Lower lobe of right lung (tissue), 2 donors: ENCODE measurements at places on chromosomes 5 and 9. TPM values are rescaled to one million over a fixed set of nuclear protein-coding genes. Genes with fewer than 3 reads are reported as not detected.

- H3K27ac ChIP-seq = no peak overlapping the region
- H3K27me3 ChIP-seq = no peaks in the 10 kb centered on the region
- no peak overlapping the region for H3K4me3 ChIP-seq
- no peak for DNase-seq
Measured at GRCh38 chr9:131480258-131480657, 22.5 kb upstream of the POMT1 start.

DNA sequence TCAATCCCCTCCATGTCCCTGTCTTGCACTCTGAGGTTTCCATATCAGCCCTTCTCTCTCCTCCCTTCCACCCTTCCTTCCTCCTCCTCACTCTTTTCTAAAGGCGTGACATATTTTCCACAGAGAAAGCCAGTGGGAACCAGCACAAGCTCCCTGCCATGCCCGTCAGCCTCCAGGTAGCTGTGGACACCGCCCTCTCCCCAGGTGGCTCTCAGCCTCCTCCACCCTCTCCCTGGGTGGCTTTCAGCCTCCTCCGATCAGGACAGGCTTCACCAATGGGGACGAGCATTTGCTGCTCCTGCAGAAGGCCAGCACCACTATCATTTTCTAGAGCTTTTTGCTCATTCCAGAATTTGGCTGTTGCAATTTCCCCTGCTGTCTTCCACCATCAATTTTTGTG, 236.6 kb downstream of the GADD45G start:
- H3K27me3 ChIP-seq = no peaks in the 10 kb centered on the region
- H3K4me1 ChIP-seq = peaks cover 42% of the 10 kb centered on the region
- DNase-seq = no peak
- no peak overlapping the region for H3K4me3 ChIP-seq

Gene DMRT3
- total RNA-seq = 0.24 TPM

- DNase-seq = no peak
- no peaks in the 10 kb centered on the region for H3K4me1 ChIP-seq
- no peak overlapping the region for H3K27ac ChIP-seq
Measured at GRCh38 chr5:1253456-1254105, 28.4 kb downstream of the SLC6A18 start.

GRCh38 chr5:7578071-7578470, 182.1 kb downstream of the ADCY2 start:
- no peaks in the 10 kb centered on the region for H3K4me1 ChIP-seq
- H3K36me3 ChIP-seq = no peaks in the 10 kb centered on the region
- no peak overlapping the region for H3K4me3 ChIP-seq
- H3K27ac ChIP-seq = no peak overlapping the region
- H3K27me3 ChIP-seq = no peaks in the 10 kb centered on the region

Gene OLFM1
- total RNA-seq = 24.1 TPM

Gene PGM5
- total RNA-seq = 26.3 TPM

DNA sequence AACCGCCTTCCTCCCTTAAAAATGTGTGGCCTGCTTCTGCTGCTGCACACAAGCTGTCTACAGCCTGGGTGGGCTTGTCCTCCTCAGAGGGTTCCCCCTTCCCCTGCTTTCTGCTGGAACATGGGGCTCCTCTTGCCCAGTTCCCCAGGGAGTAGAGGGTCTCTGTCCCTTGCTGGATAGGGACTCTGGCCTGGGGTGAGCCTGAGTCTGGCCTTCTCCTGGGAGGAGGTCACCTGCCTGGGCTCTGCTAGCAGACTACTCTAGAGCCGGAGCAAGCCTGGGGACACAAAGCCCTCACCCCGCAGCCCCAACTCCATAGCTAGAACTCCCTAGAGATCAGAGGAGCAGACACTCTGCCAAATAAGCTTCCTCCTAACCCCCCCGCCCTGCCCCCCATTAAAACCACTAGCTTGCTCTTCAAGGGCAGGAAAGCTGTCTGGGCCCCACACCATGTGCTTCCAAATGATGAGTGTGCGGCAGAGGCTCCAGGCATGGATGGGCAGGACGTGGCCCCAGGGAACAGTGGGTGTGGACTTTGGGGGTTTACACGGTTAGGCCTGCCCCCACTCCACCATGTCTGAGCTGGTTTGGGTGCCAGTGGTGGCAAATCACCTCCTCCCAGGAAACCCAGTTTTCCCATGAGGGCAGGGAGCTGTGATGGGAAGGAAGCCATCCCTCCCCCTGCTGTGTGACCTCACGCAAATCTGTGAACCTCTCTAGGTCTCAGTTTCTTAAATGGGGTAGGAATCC, 10.0 kb downstream of the TCF7 start:
- DNase-seq = no peak
- H3K4me3 ChIP-seq = no peak overlapping the region
- H3K36me3 ChIP-seq = no peaks in the 10 kb centered on the region

Gene CDO1
- total RNA-seq = 12.8 TPM

DNA sequence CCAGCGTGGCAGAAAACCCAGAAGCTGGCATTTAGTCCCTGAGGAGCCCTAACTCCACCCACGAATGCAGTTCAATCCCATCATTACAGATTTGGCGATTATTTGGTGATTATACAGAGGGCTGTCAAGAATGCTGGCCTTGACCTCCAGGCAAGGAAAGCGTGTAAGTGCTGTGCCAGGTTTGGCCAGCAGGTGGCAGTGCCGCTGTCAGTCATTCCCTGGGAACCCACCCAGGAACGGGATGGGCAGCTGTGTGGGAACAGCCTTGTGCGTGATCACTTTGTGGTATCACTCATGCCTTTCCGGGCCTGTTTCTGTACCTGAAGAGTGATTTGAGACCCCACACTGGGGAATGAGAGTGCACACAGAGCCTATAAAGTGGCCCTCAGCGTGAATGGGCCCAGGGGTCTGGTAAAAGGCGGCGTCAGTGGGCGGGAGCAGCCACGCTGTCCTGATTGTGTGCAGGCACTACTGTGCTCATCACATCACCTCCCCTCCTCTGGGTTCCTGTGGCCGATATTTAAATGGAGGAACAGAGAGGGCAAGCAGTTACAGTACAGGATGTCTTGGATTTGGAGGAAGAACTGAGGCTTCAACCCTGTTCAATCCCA, 215.6 kb downstream of the ROR2 start:
- DNase-seq = peak; percentile 73
- H3K4me1 ChIP-seq = no peaks in the 10 kb centered on the region
- no peak overlapping the region for H3K27ac ChIP-seq
- peaks cover 5% of the 10 kb centered on the region for H3K27me3 ChIP-seq
- H3K36me3 ChIP-seq = no peaks in the 10 kb centered on the region
- H3K4me3 ChIP-seq = no peak overlapping the region

DNA sequence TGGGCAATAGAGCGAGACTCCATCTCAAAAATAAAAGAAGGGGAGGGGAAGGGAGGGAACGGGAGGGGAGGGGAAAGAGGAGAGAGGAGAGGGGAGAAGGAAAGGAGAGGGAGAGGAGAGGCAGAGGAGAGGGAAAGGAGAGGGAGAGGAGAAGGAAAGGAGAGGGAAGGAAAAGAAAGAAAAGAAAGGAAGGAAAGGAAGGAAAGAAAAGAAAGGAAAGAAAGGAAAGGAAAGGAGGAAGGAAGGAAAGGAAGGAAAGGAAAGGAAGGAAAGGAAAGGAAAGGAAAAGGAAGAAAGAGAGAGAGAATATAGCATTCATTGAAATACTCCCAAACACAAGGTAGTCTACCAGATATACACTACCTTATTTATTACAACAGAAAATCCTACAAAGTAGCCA, 44.8 kb downstream of the SUSD1 start:
- no peaks in the 10 kb centered on the region for H3K36me3 ChIP-seq
- H3K4me1 ChIP-seq = no peaks in the 10 kb centered on the region

DNA sequence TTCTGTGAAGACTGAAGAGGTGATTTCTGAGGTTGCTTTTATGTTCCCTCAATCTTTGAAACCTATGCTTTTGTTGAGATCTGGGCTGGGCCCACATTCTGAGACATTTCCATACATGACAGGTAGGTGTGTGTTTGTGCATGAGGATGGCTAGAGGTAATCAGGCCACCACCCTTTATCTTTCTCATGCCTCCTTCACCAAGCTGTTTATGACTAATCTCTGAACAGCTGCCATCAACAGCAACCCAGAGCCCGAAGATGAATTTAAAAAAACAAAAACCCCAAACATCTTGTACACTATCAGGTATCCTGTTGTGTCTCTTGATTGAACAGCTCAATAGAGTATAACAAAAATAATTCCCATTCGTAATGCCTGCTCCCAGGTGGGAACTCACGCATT, 12.6 kb upstream of the C5orf46 start:
- H3K4me3 ChIP-seq = no peak overlapping the region
- no peaks in the 10 kb centered on the region for H3K27me3 ChIP-seq
- H3K4me1 ChIP-seq = no peaks in the 10 kb centered on the region
- H3K36me3 ChIP-seq = no peaks in the 10 kb centered on the region
- no peak overlapping the region for H3K27ac ChIP-seq

Gene NDUFS4
- total RNA-seq = 54.6 TPM

DNA sequence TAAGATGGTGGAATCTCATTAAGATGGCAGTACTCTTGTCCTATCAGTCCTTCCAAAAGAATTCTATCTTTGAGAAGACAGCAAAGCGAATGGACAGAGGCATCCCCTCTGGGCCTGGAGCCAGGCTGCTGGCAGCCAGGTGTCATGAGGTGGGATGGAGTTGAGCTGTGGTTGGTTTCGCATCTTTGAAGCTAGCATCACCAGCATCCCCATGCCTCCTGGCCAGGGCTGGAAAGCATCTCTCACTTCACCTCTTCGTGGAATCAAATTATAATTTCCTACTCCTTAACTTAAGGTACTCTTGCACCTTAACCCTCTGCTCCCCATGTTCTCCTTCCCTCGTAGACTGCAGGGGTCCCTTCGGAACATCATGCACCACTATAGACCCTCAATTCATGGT, 248.3 kb downstream of the GADD45G start:
- no peak overlapping the region for H3K27ac ChIP-seq
- H3K27me3 ChIP-seq = no peaks in the 10 kb centered on the region
- no peaks in the 10 kb centered on the region for H3K36me3 ChIP-seq

Gene PARP8
- total RNA-seq = 54.6 TPM

Gene ANXA6
- total RNA-seq = 120 TPM

Gene LHX2
- total RNA-seq = not detected

Gene PPP3R2
- not detected for total RNA-seq

DNA sequence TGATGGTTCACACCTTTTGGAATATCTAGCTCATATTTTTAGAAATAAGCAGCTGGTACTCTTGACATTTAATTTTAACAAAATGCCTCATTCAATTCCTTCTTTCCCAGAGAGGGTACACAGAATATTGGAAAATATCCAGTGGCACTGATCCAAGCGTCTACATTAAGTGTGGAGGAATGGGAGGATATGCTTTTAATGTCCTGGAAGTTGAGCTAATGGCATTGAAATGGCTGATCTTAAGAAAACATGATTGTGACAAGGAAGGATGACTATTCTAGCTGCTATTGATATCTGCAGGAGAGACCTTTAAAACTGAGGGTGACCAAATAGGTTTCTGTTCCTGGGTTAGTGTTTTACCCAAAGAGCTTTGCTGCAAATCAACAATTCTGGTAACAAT, 30.0 kb downstream of the ZNF366 start:
- H3K27ac ChIP-seq = no peak overlapping the region
- no peaks in the 10 kb centered on the region for H3K27me3 ChIP-seq
- H3K36me3 ChIP-seq = no peaks in the 10 kb centered on the region
- peaks cover 17% of the 10 kb centered on the region for H3K4me1 ChIP-seq
- no peak for DNase-seq

Gene PCDHAC1
- total RNA-seq = 3.1 TPM

Gene CDKN2B
- total RNA-seq = 17.9 TPM

- peaks cover 9% of the 10 kb centered on the region for H3K36me3 ChIP-seq
- no peak for DNase-seq
- no peak overlapping the region for H3K27ac ChIP-seq
- no peaks in the 10 kb centered on the region for H3K4me1 ChIP-seq
Measured at GRCh38 chr5:76688836-76689235, 27.1 kb upstream of the F2R start.

Gene EGFLAM
- total RNA-seq = 2.4 TPM

DNA sequence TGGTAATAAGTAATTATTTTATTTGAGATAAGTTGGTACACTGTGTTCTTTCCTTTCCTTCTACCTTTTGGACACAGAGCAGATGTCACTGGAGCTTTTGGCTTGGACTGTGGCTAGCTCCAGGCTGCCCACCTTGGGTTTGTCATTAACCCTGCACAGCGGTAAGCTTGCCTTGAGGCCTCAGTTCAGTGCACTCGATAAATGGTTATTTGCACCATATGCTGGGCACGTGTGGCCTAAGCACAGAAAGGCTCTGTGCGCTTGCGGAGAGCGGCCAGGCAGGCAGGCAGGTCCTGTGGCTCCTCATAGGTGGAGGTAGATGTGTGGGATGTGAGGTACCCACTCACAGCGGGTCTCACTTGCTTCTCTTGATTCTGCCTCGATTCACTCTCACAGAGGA, 30.0 kb upstream of the TENT4A start:
- peaks cover 8% of the 10 kb centered on the region for H3K4me1 ChIP-seq
- H3K27me3 ChIP-seq = peaks cover 3% of the 10 kb centered on the region
- H3K4me3 ChIP-seq = no peak overlapping the region
- no peak overlapping the region for H3K27ac ChIP-seq
- DNase-seq = no peak
- H3K36me3 ChIP-seq = no peaks in the 10 kb centered on the region
